ENCODE measurements at places on chromosomes 12 and 14.

DNA sequence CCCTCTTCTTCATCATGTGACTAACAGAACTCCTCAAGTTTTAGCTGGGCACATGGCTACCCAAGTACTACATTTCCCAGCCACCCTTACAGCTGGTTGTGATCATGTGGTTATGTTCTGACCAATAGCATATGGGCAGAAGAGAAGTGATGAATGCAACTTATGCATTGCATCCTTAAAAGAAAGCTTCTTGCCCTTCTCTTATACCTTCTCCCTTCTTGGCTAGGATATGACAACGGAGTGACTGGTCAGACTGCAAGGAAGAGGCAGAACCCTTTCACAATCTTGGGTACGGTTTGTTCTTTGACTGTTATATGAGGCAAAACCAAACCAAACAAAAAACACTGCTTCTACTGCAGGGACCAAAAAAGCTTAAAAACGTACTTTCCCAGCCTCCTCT is 66.5 kb upstream of the MAX start:
- H3K4me3 ChIP-seq = no peak overlapping the region
- no peak for DNase-seq
- H3K27me3 ChIP-seq = peaks cover 19% of the 10 kb centered on the region
- H3K27ac ChIP-seq = no peak overlapping the region
- H3K36me3 ChIP-seq = no peaks in the 10 kb centered on the region
- H3K4me1 ChIP-seq = peaks cover 3% of the 10 kb centered on the region

- no peak for DNase-seq
- H3K36me3 ChIP-seq = no peaks in the 10 kb centered on the region
- peaks cover 4% of the 10 kb centered on the region for H3K4me1 ChIP-seq
- H3K27me3 ChIP-seq = no peaks in the 10 kb centered on the region
- peak overlapping the region; percentile 84 for H3K27ac ChIP-seq
- H3K4me3 ChIP-seq = peak overlapping the region; percentile 79
These were observed 8.5 kb downstream of the FOXG1 start for GRCh38 chr14:28774764-28775735.

- H3K4me3 ChIP-seq = no peak overlapping the region
- no peak for DNase-seq
- H3K36me3 ChIP-seq = no peaks in the 10 kb centered on the region
These were observed 126.6 kb downstream of the LLPH start for GRCh38 chr12:66003951-66004350.

GRCh38 chr12:24480766-24481449 is 468.0 kb downstream of the BCAT1 start:
- no peaks in the 10 kb centered on the region for H3K27me3 ChIP-seq
- peaks cover 2% of the 10 kb centered on the region for H3K4me1 ChIP-seq
- peaks cover 8% of the 10 kb centered on the region for H3K36me3 ChIP-seq
- no peak overlapping the region for H3K4me3 ChIP-seq
- DNase-seq = no peak
- H3K27ac ChIP-seq = no peak overlapping the region

DNA sequence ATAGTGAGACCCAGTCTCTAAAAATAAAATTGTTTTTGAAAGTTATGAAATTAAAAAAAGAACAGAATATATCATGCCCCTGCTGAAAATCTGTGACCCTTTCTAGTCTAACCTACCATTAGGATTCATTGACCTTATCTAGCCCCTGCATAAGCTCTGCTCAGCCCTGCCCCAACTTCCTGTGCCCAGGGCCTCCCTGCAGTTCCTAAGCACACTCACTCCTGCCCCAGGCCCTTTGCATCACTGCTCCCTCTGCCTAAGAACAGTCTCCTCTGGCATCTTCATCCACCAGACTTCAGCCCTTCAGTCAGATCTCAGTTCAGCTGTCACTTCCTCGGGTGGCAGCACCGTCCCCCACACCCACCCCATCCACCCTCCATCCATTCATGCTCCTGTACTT is 55.4 kb downstream of the SCARB1 start:
- H3K27me3 ChIP-seq = no peaks in the 10 kb centered on the region
- peaks cover 9% of the 10 kb centered on the region for H3K4me1 ChIP-seq
- DNase-seq = no peak
- H3K27ac ChIP-seq = no peak overlapping the region
- peaks cover 52% of the 10 kb centered on the region for H3K36me3 ChIP-seq

GRCh38 chr12:122538496-122538895 is 11.4 kb downstream of the KNTC1 start:
- peaks cover 100% of the 10 kb centered on the region for H3K36me3 ChIP-seq
- H3K27me3 ChIP-seq = no peaks in the 10 kb centered on the region
- no peak overlapping the region for H3K4me3 ChIP-seq
- DNase-seq = no peak
- H3K27ac ChIP-seq = no peak overlapping the region
- no peaks in the 10 kb centered on the region for H3K4me1 ChIP-seq

- no peaks in the 10 kb centered on the region for H3K27me3 ChIP-seq
- no peaks in the 10 kb centered on the region for H3K4me1 ChIP-seq
These were observed 195.4 kb upstream of the ARHGAP5 start for GRCh38 chr14:31881531-31882310.

- H3K27ac ChIP-seq = no peak overlapping the region
- no peak for DNase-seq
- peaks cover 89% of the 10 kb centered on the region for H3K36me3 ChIP-seq
- no peaks in the 10 kb centered on the region for H3K4me1 ChIP-seq
These were observed 10.7 kb downstream of the EMG1 start for GRCh38 chr12:6981152-6982052.

GRCh38 chr12:100539202-100539601 is 34.3 kb upstream of the GAS2L3 start:
- H3K27ac ChIP-seq = no peak overlapping the region
- DNase-seq = peak; percentile 57
- no peak overlapping the region for H3K4me3 ChIP-seq

DNA sequence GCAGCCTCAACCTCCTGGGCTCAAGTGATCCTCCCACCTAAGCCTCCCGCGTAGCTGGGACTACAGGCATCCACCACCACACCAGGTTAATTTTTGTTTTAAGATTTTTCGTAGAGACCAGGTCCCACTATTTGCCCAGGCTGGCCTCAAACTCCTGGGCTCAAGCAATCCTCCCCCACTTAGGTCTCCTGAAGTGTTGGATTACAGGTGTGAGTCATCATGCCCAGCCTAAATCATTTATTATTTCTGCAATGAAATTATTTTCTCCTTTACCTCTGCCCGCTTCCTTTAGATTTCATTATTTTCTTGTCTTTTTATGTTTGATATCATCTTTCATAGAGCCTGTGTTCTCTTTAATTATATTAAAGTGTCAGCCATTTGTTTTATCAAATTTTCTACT is 165.2 kb upstream of the OTX2 start:
- no peak overlapping the region for H3K27ac ChIP-seq
- H3K4me1 ChIP-seq = peaks cover under 1% of the 10 kb centered on the region
- H3K36me3 ChIP-seq = no peaks in the 10 kb centered on the region
- H3K27me3 ChIP-seq = no peaks in the 10 kb centered on the region
- H3K4me3 ChIP-seq = no peak overlapping the region
- no peak for DNase-seq

- H3K27me3 ChIP-seq = no peaks in the 10 kb centered on the region
- peak; percentile 60 for DNase-seq
- no peak overlapping the region for H3K27ac ChIP-seq
- no peak overlapping the region for H3K4me3 ChIP-seq
- H3K4me1 ChIP-seq = peaks cover 16% of the 10 kb centered on the region
These were observed 468.3 kb downstream of the AACS start for GRCh38 chr12:125533434-125534029.

DNA sequence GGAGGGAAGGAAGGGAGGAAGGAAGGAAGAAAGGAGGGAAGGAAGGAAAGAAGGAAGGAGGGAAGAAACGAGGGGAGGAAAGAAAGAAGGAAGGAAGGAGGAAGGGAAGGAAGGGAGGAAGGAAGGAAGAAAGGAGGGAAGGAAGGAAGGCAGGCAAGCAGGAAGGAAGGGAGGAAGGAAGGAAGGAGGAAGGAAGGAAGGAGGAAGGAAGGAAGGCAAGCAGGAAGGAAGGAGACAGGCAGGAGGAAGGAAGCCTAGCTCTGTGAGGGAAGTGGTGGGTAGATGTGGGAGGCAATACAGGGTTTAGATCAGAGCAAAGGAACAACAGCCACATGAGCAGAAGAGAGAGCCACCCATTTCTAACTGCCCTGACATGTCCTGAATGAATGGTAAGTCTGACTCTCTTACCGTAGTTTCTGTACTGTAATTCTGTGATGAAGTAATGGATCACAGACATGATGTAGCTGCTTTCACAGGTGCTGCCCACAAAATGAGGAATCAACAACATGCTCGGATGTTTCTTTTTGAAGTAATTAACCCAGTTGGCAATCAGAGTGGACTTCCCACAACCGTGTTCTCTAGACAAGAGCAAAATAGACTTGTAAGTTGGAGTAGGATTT is 24.4 kb upstream of the HSP90B1 start:
- H3K4me3 ChIP-seq = peak overlapping the region; percentile 52
- H3K27ac ChIP-seq = no peak overlapping the region
- no peaks in the 10 kb centered on the region for H3K36me3 ChIP-seq
- no peaks in the 10 kb centered on the region for H3K27me3 ChIP-seq
- DNase-seq = no peak

DNA sequence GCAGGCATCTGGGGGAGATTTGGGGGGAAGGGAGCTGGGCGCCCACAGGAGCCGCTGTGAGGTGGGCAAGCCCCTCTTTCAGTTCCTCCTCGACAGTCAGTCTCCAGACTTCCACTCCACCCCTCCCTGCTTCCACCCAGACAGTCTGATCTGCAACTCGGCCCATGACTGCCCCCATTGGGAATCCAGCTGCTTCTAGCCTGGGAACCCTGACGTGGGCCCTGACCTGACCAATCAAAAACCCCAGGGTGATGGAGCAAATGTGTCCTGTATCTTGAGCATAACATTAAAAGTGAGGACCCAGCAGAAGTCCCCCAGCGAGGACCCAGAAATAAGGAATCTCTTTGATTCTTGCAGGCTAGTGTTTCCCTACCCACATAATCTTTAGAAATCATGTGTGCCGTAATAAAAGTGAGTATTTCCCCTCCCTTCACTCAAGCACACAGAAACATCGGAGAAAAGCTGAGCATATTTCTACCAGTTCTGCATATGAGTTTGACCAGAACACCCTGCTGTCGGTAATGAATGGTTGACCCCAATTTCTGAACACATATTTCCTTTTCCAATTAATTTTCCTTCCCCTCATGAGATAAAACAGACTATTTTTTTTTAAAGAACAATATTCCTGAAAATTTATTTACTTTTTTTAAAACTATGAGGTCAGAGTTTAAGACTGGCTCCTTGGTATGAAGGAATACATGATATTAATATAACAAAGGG is 6.4 kb downstream of the SSH1 start:
- no peaks in the 10 kb centered on the region for H3K27me3 ChIP-seq
- peaks cover 16% of the 10 kb centered on the region for H3K36me3 ChIP-seq
- peaks cover 2% of the 10 kb centered on the region for H3K4me1 ChIP-seq
- no peak overlapping the region for H3K27ac ChIP-seq

DNA sequence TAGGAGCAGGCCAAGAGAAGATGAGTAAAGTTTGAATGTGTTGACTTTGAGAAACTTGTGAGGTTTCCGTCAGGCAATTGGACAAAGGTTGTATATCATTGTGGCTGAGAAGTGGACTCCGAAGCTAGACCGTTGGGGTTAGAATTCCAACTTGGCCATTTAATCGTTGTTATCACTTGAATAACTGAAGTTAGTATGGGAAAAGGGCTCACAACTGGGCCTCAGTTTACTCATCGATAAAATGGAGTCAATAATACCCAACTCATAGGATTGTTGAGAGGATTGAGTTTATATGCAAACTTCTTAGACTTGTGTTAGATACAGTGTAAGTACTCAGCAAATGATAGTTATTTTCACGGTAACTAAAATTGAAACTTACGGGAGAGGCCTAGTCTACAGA is 846 bp downstream of the SLIRP start:
- no peaks in the 10 kb centered on the region for H3K27me3 ChIP-seq
- H3K4me3 ChIP-seq = peak overlapping the region; percentile 98
- no peak for DNase-seq
- H3K36me3 ChIP-seq = peaks cover 53% of the 10 kb centered on the region
- H3K4me1 ChIP-seq = peaks cover 14% of the 10 kb centered on the region

- H3K4me3 ChIP-seq = no peak overlapping the region
- no peak overlapping the region for H3K27ac ChIP-seq
- no peaks in the 10 kb centered on the region for H3K4me1 ChIP-seq
- no peaks in the 10 kb centered on the region for H3K36me3 ChIP-seq
These were observed 8.8 kb upstream of the SMARCC2 start for GRCh38 chr12:56197921-56198635.

- peak overlapping the region; percentile 35 for H3K4me3 ChIP-seq
- H3K36me3 ChIP-seq = no peaks in the 10 kb centered on the region
- no peak overlapping the region for H3K27ac ChIP-seq
- H3K4me1 ChIP-seq = peaks cover 9% of the 10 kb centered on the region
- peaks cover 7% of the 10 kb centered on the region for H3K27me3 ChIP-seq
These were observed 161.2 kb downstream of the DAD1 start for GRCh38 chr14:22427771-22428231.

DNA sequence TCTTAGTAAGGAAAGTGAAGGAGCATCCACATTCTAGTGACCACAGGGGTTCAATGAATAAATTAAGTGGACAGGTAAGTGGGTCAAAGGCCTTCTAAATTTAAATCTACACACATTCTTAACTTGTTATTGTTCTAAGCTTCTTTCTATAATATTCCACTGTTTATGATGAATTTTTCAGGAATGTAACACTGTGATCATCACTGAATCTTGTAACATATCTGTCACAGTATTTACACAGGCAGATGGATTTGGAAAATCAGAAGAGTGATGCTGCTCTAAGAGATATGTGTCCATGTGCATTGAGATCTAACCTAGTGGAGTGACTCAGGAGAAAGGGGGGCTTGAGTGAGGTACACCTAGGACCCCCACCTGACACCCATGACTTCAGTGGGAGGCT is 115.4 kb upstream of the OVCH1 start:
- no peak overlapping the region for H3K27ac ChIP-seq
- H3K4me3 ChIP-seq = no peak overlapping the region
- no peaks in the 10 kb centered on the region for H3K27me3 ChIP-seq
- H3K36me3 ChIP-seq = peaks cover 2% of the 10 kb centered on the region
- H3K4me1 ChIP-seq = no peaks in the 10 kb centered on the region
- no peak for DNase-seq

- H3K27ac ChIP-seq = no peak overlapping the region
- no peak overlapping the region for H3K4me3 ChIP-seq
- no peaks in the 10 kb centered on the region for H3K36me3 ChIP-seq
- peaks cover 46% of the 10 kb centered on the region for H3K4me1 ChIP-seq
These were observed 72.5 kb downstream of the ITPK1 start for GRCh38 chr14:93042968-93043940.

- no peaks in the 10 kb centered on the region for H3K4me1 ChIP-seq
- H3K4me3 ChIP-seq = no peak overlapping the region
- no peaks in the 10 kb centered on the region for H3K27me3 ChIP-seq
- no peak overlapping the region for H3K27ac ChIP-seq
- H3K36me3 ChIP-seq = no peaks in the 10 kb centered on the region
- no peak for DNase-seq
These were observed 11.9 kb upstream of the KLRB1 start for GRCh38 chr12:9619411-9620179.

GRCh38 chr12:42332301-42333285 is 6.6 kb downstream of the PPHLN1 start:
- H3K4me1 ChIP-seq = no peaks in the 10 kb centered on the region
- no peak overlapping the region for H3K4me3 ChIP-seq
- no peak for DNase-seq
- H3K36me3 ChIP-seq = peaks cover 2% of the 10 kb centered on the region
- no peak overlapping the region for H3K27ac ChIP-seq
- H3K27me3 ChIP-seq = no peaks in the 10 kb centered on the region
